ENCODE measurements at places on chromosomes 5 and 9.

- DNase-seq: no peak
Measured at GRCh38 chr5:167870055-167870454, 421.4 kb upstream of the WWC1 start.

- DNase-seq: no peak
Measured at GRCh38 chr5:107365320-107366109, 305.2 kb downstream of the EFNA5 start.

DNA sequence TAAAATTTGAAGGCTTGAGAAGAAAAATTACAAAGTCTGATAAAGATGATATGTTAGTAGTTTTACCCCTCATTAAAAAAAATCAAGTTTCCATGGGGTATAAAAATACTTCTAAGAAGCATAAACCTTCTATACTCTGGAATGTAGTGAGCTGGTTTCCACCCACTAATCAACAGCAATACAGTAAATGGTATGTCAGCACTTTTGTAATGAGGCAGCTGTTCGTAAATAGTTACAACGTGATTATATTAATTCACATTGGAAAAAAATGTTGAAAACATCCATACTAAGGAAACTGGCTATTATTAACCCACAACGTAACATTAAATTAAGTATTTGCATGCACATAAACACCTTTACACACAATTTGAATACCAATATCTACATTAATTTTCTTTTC, 283.1 kb upstream of the FAM174A start:
- no peak for DNase-seq

GRCh38 chr5:5483350-5483749, 60.9 kb downstream of the ICE1 start:
- no peak for DNase-seq

- DNase-seq: no peak
Measured at GRCh38 chr9:20945856-20946255, 85.6 kb downstream of the HACD4 start.

DNA sequence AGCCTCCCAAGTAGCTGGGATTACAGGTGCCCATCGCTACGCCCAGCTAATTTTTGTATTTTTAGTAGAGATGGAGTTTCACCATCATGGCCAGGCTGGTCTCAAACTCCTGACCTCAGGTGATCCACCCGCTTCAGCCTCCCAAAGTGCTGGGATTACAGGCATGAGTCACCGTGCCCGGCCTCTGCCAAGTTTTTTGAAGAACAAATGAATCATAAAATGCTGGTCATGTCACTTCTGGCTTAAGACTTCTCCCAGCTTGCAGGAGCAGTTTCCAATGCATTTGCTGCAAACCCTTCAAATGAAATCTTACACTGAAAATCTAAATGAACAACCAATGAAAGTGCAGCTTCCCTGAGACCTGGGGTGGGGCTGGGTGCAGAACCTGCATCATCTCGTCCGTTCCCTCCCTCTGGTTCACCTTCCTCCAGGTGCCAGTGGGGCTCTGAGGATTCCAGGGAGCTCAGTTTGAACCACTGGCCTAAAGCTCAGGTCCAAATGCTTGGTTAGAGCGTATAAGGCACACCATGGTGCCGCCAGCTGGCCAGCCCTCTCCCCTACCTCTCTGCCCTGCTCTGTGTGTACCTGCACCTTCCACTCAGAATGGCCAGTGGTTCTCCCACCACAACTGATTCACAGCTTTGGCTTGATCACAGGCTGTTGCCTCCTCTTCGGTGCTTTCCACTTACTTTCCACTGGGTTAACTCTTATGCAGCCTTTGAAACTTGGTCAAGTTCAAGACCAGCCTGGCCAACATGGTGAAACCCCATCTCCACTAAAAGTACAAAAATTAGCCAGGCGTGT, 39.8 kb upstream of the FUBP3 start:
- DNase-seq: no peak

DNA sequence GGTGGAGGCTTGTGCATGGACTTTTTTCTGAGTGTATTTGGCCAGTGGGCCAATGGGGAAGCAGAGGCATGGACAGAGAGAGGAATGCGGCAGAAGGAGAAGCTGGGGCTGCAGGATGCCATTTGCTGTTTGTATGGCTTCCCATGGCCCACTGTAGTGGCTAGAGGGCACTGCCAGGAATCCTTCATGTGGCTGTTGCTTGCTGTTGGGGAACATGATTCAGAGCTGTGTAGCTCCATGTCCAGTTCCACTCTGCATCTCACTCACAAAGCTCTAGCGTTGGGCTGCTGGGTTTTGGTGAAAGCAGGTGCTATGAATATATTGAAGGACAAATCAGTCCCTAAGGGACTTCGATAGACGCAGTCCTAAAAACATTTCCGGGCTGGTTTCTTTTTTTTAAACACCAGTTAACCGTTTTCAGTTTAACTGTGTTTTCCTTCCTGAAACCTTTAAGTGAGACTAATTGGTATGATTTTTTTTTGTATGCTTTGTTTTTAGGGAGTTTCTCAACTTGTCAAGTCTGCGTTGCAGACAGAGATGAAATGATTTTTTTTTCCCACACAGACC, 51.3 kb downstream of the SLC22A5 start:
- no peak for DNase-seq

DNA sequence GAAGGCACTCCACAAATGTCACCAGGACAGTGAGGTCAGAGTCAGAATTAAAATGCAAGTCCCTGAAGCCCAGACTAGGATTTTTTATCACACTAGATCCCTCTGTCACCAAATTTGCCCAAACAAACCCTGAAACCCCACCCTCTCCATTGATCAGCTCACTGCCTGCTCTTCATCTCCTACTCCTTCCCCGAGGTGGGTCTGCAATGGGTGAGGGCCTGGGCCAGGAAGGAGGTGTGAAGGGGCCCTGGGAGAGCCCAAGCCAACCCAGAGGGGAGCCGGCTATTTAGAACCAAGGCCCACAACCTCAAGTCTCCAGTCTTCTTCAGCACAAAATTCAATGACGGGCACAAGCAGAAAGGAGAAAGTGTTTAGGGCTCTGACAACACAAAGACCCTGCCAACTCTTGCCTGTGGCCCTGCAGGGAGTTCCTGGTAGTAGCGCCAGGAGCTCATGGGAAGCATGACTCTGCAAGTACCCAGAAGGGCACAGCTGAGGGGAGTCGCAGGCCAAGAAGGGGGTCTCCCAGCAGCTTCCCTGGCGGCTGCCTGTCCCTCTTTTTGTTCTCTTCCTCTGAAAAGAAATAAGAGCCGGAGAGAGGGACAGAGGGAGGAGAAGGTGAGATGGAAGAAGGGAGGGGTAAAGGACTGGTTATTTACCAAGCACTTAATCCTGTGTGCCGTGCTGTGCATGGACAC, 5.5 kb downstream of the FOXI1 start:
- no peak for DNase-seq

DNA sequence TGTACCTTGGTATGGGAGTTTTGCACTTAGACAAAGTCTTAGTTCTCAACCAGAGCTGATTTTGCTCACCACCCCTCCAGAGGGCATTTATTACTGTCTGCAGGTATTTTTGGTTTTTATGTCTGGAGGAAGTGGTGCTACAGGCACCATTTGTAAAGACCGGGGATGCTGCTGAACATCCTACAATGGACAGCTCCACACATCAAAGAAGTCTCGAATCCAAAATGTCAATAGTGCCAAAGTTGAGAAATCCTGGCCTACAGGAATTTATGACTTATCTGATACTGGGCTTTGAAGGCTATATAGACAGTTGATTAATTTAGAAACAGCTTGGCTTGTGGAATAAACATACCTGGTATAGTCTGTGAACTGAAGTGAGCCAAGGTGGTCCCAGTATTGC, 137.5 kb downstream of the PIP5K1B start:
- DNase-seq: no peak

- no peak for DNase-seq
Measured at GRCh38 chr5:180460834-180461233, 33.3 kb upstream of the CNOT6 start.

DNA sequence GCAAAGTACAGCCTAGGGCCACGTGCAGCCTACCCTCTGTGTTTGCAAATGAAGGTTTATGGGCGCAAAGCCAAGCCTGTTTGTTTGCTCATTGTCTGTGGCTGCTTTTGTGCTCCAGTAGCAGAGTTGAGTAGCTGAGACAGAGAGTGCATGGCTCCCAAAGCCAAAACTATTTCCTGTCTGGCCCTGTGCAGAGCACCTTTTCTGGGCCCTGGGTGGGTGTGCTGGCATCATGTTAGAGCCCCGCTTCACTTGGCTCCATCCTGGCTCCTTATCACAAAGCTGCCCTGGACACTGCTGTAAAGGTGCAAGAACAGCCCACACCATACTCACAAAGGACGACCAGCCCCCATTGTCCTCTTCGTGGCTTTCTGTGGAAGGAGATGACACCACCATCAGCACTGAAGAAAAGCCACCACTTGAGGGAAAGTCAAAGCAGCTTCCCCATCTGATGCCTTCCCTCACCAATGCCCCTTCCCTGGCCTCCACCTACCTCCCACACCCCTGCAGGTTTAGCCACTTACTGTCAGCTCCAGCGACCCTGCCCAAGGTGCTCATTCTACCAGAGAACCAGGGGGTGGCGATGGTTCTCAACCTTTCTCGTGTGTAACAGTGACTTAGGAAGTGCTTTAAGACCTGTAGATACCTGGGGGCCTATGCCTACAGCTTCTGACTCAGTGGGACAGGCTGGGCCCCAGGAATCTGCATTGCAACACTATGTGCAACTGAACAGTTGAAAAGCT, 23.4 kb downstream of the LCP2 start:
- DNase-seq: peak; percentile 50

DNA sequence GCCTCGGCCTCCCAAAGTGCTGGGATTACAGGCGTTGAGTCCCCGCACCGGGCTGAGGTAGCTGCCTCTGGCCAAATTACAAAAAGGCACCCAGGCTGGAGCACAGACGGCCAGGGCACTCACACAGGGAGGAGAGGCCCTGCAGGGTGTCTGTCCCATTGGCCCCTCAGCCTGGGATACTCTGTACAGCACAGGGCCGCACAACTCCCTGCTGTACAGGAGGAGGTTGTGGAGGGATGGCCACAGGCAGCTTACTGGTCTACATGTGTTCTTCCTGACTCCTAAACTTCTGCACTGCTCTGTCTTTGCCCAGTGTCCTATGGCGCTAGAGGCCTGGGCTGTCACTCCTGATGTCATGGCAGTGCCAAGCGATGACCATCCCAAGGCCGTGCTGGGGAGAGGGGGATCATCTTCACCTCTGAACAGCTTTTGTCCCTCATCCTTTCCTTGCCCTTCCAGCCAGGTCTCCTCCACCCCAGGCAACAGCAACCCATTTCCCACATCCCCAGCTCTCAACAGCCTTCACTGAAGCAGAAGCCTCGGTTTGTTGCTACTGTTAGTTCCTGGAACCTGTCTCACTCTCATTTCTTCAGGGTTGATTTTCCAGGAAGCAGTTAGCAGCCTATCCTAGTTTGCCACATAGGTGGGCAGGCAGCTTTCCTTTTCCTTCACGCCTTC, 1.8 kb upstream of the CNOT6 start:
- no peak for DNase-seq

GRCh38 chr9:5425006-5425628, 12.6 kb downstream of the PLGRKT start:
- no peak for DNase-seq

DNA sequence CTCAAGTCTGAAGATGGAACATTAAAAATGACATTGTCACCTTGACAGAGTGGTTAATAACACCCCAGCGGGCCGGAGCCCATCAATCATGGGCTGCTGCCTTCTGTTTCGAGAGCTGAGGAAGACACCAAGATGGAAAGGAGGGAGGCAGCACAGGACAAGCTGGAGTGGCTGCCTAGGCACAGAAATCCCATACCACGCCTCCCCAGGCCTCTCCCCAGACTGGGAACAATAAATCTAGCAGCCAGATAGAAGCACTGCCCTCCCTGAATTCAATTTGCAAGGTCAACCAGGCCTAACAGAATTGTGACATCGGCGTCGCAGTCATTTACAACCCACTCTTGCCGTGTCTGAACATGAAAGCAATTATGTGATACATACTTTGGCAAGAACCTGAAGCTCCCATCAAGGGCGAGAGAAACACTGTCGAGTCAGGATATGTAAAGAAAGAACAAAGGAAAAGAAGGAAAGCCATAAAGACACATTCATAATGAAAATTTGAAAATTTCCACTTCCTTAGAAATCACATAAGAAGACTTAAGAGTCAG, 35.4 kb upstream of the ZNF354A start:
- DNase-seq: no peak

GRCh38 chr9:109387856-109388255, 67.0 kb upstream of the EPB41L4B start:
- DNase-seq: no peak

GRCh38 chr9:7376833-7377232, 422.7 kb downstream of the DMAC1 start:
- no peak for DNase-seq

GRCh38 chr9:35792024-35792813, 828 bp downstream of the NPR2 start:
- DNase-seq: no peak

GRCh38 chr5:103424453-103425205, 138.0 kb downstream of the NUDT12 start:
- DNase-seq: no peak

GRCh38 chr5:179393078-179393477, 47.8 kb upstream of the ADAMTS2 start:
- DNase-seq: no peak
